ENCODE measurements at places on chromosomes 13 and 19. TPM values are rescaled to one million over a fixed set of nuclear protein-coding genes. Genes with fewer than 3 reads are reported as not detected.

Gene DACT3
- 0.38 TPM for total RNA-seq

Gene GZMM
- 49.7 TPM for total RNA-seq

Gene MYBPC2
- total RNA-seq: 0.12 TPM

Gene KIR3DL1
- total RNA-seq: 0.23 TPM

Gene LRRC25
- total RNA-seq: 0.28 TPM

Gene ARRDC5
- total RNA-seq: 4.0 TPM

Gene ONECUT3
- not detected for total RNA-seq

Gene SCAF1
- total RNA-seq: 53.6 TPM

Gene SWSAP1
- 3.7 TPM for total RNA-seq

Gene CEACAM3
- not detected for total RNA-seq

Gene KLK13
- not detected for total RNA-seq

Gene IGFL2
- total RNA-seq: not detected

Gene ZNF880
- 19.3 TPM for total RNA-seq

Gene MKNK2
- 333 TPM for total RNA-seq

Gene KPTN
- total RNA-seq: 10.8 TPM

Gene NCCRP1
- total RNA-seq: not detected

Gene KLK2
- not detected for total RNA-seq

Gene FCAR
- total RNA-seq: not detected

Gene SIGLEC14
- not detected for total RNA-seq

Gene AMER2
- total RNA-seq: not detected

Gene KIR3DL2
- 0.67 TPM for total RNA-seq

Gene ZNF223
- 0.35 TPM for total RNA-seq

Gene TMEM150B
- total RNA-seq: not detected

Gene RPL13A
- total RNA-seq: 3,289 TPM

Gene FGF22
- total RNA-seq: not detected

Gene TLE6
- total RNA-seq: 2.1 TPM

Gene NALCN
- total RNA-seq: not detected
